Brain microvascular endothelial cell (primary cell): ENCODE measurements at places on chromosomes 1 and 21.

- DNase-seq: no peak
These were observed 15.1 kb upstream of the CLCA1 start for GRCh38 chr1:86453664-86454063.

DNA sequence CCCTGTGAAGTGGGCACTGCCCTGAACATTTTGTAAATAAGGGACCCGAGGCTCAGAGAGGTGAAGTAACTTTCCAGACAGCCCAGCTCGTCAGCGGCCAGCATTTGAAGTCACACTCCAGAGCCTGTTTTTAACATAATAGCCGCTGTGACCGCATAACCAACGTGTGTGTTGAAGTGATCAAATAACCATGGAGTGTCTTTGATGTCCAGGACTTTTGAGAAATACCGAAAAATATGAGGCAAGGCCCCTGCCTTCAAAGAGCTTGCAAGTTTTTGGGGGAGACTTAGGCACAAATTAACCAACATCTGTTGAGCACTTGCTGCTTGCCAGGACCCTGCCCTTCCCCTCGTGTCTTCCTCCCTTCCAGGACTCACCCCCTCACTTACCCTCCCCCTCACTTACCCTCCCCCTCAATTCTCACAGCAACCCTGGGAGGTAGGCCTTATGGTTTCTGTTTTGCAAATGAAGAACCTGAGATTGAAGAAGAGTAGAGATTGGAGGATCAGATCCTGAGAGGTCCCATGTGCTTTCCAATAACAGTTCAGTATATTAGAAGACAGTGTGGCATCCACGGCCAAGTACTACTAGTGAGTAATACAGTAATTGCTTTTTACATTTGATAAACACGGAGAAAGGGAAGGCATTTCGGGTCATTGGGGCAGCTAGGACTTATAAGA lies 1.3 kb upstream of the SLC16A1 start:
- DNase-seq: peak; percentile 88

DNA sequence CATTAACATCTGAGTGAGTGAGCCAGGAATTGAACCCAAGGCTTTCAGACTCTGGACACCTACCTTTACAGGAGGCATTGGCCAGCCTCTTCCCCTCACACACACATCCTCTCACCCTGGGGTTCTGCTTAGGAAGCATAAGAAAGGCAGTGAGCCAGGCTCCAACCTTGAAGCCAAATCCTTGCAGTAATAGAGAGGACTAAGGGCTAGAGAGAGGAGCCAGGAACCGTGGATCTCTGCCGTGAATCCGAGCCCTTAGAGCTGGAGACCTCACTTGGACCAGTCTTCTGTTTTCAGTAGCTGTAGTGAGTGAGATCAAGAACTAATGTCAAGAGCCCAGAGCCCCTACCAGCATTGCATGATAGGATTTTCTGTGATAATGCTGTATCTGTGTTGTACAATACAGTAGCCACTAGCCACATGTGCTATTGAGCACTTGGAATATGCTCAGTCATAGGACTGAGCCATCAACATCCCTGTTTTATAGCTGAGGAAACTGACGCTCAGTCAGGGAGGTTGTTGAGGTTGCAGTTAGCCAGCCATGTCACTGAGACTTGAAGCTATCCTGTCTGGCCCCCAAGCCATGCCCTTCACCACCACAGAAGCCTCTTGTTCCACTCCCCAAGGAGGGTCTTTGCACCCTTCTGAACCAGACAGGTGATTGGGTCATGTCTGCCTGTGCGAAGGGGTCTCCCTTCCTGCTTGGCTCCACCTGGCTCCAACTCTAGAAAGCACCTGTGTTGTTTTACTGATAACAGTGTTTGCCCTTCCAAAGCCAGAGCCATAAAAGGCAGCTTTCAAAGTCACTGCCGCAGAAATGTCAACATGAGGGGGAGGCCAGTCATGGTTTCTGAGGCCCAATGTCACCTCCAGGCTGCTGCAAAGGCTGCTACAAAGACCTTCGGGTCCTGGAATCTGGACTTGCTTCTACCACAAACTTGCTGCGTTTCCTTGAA lies 101.1 kb upstream of the JUN start:
- no peak for DNase-seq

DNA sequence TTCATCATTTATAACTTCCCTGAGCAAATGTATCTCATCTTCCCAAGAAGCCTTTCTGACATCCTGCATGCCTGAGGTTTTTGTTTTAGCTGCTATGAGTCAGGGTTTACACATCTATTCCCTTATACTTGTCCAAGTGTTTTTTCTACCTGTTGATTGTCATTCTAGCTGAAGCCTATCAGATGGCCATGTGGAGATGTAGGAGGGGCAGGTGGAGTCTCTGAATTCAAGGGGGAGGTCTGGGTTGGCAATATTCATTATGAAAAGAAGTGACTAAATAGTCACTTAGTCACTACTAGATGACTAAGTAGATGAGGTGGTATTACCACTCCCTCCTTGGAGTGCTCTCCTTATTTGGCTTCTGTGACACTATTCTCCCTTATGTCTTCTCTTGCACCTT lies 52.4 kb downstream of the XCL1 start:
- peak; percentile 52 for DNase-seq

DNA sequence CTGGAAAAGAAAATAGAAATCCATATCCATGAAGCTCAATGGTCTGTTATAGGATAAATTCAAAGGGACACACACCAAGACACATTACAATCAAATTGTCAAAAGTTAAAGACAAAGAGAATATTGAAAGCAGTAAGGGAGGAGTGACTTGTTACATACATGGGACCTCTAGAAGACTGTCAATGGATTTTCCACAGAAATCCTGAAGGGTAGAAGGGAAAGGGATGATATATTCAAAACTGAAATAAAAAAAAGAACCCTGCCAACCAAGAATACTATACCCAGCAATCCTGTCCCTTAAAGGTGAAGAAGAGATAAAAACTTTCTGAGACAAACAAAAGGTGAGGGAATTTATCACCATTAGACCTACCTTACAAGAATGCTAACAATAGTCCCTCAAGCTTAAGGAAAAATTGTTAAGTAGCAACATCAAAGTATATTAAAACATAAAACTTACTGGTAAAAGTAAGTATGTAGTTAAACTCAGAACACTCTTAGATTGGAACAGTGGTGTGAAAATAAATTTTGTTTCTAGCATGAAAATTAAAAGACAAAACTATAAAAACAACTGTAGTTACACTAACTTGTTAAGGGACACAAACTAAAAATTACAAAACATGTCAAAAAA lies 103.2 kb upstream of the APP start:
- no peak for DNase-seq
